KBM-7 (cell line): ENCODE measurements at places on chromosomes 5 and 9.

GRCh38 chr9:30800421-30800820, 1584.0 kb upstream of the ACO1 start:
- no peak for DNase-seq

GRCh38 chr5:79191457-79191856, 44.5 kb upstream of the JMY start:
- no peak for DNase-seq

GRCh38 chr5:126376443-126376842, 46.8 kb upstream of the GRAMD2B start:
- DNase-seq: no peak

- DNase-seq: no peak
These were observed 94.1 kb downstream of the DOCK2 start for GRCh38 chr5:169731221-169731620.

DNA sequence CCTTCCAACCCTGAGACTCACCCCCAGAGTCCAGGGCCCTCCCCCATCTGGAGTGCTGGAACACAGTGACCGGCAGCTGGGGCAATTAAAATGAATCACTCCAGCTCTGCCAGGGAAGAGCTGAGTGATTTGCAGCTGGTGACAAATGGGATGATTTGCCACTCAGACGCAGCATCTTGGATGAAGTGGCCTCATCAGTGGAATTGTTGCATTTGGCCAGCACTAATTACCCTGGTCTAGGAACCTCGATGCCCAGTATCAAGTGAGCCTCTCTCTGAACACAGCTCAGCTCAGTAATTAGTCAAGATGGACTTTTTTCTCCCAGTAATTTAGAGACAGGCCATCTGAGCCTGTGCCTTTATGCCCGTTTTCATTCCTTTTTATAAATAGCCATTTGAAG, 259.5 kb downstream of the GRIA1 start:
- no peak for DNase-seq

- DNase-seq: no peak
These were observed 165.3 kb downstream of the SEC61B start for GRCh38 chr9:99387431-99387830.
